ENCODE measurements at places on chromosomes 16 and 17.

- DNase-seq = no peak
Measured at GRCh38 chr16:13324851-13325250, 423.5 kb downstream of the SHISA9 start.

- DNase-seq = peak; percentile 71
Measured at GRCh38 chr17:17836818-17837379, at the start of gene SREBF1. Gene SREBF1, minus strand, starts transcription at chr17:17836986. Its CDS starts 169 bp downstream, at chr17:17836817.

- DNase-seq = no peak
Measured at GRCh38 chr16:64657316-64658011, 464.4 kb downstream of the CDH11 start.

- no peak for DNase-seq
Measured at GRCh38 chr16:71423865-71424264, 18.0 kb downstream of the TLE7 start.
